NCI-H82 (cell line): ENCODE measurements at places on chromosomes 16 and 17.

- no peak for DNase-seq
Observed at GRCh38 chr17:27849474-27850185, 43.5 kb downstream of the LYRM9 start.

DNA sequence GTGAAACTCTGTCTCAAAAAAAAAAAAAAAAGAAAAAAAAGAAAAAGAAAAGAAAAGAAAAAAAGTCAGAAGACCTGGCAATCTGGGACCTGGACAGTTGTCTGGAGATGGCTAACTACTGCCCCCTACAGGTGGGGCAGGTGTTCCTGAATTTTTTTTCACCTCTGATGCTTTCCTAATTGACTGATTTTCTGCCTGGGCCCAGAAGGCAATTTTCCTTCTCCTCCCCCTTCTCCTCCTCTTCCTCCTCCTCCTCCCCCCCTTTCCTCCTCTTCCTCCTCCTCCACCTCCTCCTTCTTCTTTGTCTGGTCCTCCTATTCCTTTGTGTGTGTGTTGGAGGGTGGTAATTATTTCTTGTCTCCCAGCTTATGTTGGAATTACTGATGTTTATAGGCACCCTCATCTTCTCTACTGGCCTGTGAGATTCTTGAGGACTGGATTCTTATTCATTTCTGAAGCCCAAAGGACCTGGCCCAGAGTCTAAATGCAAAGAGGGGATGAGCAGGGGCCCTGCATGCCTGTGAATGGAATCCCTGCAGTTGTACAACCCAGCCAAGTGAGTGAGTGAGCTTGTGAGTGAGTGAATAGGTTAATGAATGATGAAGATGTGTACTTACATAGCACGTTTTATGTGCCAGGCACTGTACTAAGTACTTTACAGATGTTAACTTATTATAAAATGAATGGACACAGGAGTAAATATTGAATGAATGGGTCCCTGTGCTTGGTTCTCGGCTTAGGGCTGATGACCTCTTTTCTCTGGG lies 26.9 kb downstream of the IRX5 start:
- peak; percentile 53 for DNase-seq

DNA sequence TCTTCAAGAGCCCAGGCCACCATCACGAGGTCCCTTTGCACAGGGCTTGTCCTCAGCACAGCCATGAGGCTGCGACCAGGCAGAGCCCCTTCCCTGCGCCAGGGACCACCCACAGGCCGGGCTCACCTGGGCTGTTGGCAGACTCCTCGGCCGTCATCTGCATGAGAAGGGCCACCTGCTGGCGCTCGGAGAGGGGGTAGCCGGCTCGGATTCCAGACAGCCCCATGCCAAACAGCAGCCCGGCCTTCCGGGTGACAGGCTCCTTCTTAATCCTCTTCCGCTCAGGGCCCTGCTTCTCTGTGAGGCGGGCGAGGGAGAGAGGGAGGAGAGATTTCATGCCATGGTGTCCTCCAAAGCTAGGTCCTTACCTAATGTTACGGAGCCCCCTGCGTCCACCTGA lies 73.4 kb downstream of the ZNF778 start:
- DNase-seq: no peak

GRCh38 chr17:37567137-37567536 lies 42.1 kb downstream of the SYNRG start:
- no peak for DNase-seq

DNA sequence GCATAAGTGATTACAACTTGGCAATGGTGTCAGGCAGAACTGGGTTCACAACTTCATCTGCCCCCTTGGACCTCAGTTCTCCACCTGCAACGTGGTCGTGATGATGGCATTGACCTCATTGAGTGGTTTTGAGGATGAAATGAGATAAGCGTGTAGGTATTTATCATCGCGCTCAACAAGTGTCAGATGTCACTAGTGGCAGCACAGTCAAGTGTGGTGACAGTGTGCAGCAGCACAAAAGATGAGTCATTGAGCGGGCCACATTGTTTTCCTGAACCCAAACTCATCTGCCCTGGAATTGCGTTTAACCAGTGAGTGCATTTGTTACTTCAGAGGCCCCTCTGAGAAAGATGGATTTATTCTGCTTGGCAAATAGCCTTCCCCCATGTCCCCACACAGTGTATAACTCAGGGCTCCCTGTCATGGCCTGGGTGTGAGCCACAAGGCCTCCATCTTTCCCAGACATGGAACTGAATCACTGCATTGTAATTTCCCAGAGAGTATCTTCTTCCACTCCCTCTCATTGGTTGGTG lies 20.9 kb downstream of the IRX3 start:
- DNase-seq: no peak

DNA sequence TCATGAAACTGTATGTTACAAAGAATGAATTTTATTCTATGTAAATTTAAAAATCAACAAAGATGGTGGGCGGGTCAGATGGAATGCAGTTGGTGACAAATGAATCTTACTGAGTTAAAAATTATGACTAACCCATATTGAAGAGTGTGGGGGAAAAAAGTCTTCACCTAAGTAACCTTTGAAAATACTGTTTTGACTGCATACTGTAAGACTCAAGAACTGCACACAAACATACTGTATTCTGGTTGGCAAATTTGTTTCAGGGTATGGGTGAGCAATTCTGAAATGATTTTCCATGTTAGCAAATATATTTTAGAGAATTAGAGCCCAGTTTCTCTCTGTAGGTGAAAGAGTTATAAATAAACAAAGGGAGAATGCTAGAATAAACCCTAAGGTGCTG lies 153.7 kb upstream of the KCNJ18 start:
- no peak for DNase-seq

- DNase-seq: no peak
Observed at GRCh38 chr16:13344001-13344400, 442.6 kb downstream of the SHISA9 start.

- DNase-seq: no peak
Observed at GRCh38 chr16:52837251-52837650, 215.4 kb downstream of the CHD9NB start.

- DNase-seq: peak; percentile 34
Observed at GRCh38 chr16:30659507-30660423, 1.5 kb downstream of the FBRS start.

GRCh38 chr16:57446531-57447185 lies 527 bp downstream of the CIAPIN1 start:
- DNase-seq: peak; percentile 54

DNA sequence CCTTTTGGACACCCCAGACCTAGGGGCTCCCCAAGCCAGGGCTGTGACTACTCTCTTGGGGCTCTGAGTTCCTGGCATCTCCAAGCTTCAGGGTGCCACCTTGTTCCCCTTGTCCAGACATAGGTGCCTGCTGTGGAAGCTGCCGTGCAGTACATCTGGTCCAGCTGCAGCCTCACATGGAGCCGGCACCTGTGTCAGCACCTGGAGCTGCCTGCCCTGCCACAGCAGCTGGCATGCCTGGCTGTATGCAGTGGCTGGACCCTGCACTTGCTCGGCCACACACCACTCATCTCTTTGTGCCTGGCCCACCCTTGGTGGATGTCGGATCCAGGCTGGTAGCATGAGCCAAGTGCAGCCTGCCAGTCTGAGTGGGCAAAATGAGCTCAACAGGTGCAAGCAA lies 775.8 kb downstream of the CDH11 start:
- no peak for DNase-seq

GRCh38 chr16:783404-784161 lies 4.6 kb downstream of the RPUSD1 start:
- no peak for DNase-seq
